Activated naive CD4-positive, alpha-beta T cell treated with anti-CD3 and anti-CD28 coated beads, Interleukin-2, amount 50 U/mL, for 16 hours (primary cell): ENCODE measurements at places on chromosomes 2 and 18.

- DNase-seq, result no peak
Observed at GRCh38 chr2:239220981-239221396, 179.8 kb downstream of the HDAC4 start.

GRCh38 chr2:44102790-44103562 lies 65.7 kb upstream of the PPM1B start:
- DNase-seq, result no peak

GRCh38 chr18:45046228-45046627 lies 365.5 kb downstream of the SETBP1 start:
- no peak for DNase-seq

GRCh38 chr2:236748385-236748784 lies 178.8 kb downstream of the ACKR3 start:
- no peak for DNase-seq

GRCh38 chr2:206305523-206306245 lies 31.2 kb downstream of the ZDBF2 start:
- DNase-seq, result no peak

DNA sequence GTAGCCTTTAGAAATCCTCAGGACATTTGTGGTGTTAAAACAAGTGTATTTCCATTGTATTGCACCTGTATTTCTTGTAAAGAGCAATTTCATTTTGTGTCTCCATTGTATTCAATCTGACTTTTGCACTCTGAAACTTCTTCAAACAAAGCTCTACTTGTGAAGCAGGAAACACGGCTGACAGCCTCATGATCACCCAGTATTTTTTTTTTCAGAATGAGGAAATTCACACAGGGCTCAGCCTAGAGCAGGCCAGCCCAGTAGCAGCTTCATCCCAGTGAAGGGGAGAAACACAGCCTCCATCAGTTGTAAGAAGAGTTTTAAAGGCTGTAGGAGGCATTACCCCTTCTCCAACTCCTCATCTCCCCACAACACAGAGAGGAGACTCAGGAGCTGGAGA lies 175.9 kb upstream of the KLHL29 start:
- DNase-seq, result no peak

GRCh38 chr18:69946608-69947155 lies 991 bp downstream of the CD226 start:
- no peak for DNase-seq

- DNase-seq, result no peak
Observed at GRCh38 chr2:127044165-127044718, 62.7 kb downstream of the BIN1 start.

GRCh38 chr2:20168727-20169696 lies 55.9 kb downstream of the SDC1 start:
- DNase-seq, result no peak

GRCh38 chr2:18396329-18397010 lies 164.0 kb downstream of the RDH14 start:
- no peak for DNase-seq

- no peak for DNase-seq
Observed at GRCh38 chr2:65746931-65747675, 314.7 kb upstream of the SPRED2 start.

- DNase-seq, result no peak
Observed at GRCh38 chr2:14891546-14891945, 259.0 kb downstream of the LRATD1 start.

DNA sequence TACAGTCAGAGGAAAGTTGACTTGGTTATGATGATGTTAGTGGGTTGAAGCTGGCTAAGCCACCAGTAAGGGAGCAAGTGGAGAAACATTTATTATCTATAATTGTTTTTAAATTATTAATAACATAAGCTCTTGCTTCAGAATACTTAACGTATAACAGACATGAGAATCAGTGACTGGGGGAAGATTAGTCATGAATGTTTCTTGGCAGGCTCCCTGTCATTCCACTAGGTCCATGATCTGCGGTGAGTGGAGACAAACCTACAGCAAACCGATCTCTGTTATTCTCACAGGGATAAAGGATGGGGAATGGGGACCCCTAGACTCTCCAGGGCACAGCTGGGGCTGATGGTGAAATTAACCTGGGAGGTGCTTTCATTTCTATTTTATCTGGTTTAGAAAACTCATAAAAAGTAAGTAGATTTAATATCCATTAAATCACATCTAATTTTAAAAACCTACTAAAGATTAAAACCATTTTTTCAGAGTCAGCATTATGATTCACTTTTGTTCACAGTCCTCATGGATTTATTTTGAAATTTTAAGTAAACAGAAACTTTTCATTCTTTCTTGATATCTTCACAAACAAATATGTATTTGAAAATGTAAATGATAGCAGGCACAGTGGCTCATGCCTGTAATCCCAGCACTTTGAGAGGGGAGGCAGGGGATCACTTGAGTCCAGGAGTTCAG lies 420.3 kb downstream of the PTPRM start:
- no peak for DNase-seq

DNA sequence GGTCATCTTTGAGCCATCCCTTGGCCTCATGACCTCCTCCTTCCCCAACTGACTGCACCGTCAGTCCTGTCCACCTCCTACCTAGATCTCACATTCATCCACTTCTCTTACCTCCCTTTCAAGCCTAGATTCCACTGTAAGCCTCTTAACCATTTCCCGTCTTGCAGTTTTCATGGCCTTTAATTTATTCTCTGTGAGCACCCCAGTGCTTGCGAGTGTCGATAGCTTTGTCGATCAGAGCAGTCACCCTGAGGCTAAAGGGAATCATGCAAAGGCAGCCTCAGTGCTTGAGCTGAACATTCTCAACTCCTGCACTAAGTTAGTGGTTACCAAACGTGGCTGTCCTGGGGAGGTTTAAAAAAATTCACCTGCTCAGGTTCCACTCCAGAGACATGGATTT lies 14.7 kb downstream of the ARHGAP25 start:
- DNase-seq, result no peak

DNA sequence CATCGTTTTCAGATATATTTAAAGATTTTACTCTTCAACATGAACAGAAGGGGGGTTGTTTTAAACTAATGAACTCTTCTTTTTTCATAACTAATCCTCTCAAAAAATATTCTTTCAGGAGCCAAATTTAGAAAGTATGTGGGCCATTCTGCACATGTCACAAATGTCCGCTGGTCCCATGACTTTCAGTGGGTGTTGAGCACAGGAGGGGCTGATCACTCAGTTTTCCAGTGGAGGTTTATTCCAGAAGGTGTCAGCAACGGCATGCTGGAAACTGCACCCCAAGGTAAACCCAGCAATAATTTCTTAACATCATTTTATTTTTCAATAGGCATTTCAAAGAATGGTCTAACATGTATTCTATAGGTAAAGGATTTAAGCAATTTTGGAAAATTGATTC lies 136.0 kb downstream of the EML6 start:
- no peak for DNase-seq

DNA sequence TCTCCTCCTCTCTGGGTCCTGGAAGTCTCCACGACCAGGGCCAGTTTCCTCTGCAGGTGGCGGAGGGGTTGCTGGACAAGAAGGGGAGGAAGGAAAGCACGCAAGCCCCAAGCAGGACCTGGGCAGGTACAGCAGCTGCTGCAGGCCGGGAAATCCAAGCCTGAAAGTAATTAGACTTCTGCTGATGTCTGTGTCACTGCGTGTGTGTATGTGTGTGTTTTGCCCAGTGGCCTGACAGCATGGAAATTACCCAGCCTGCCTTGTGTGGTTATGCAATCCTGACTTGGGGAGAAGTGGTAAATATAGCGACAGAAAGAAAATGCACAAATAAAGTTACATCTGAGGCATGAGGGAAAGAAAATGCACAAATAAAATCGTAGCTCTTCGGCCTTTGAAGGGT lies 121.8 kb upstream of the ZBTB14 start:
- DNase-seq, result no peak

DNA sequence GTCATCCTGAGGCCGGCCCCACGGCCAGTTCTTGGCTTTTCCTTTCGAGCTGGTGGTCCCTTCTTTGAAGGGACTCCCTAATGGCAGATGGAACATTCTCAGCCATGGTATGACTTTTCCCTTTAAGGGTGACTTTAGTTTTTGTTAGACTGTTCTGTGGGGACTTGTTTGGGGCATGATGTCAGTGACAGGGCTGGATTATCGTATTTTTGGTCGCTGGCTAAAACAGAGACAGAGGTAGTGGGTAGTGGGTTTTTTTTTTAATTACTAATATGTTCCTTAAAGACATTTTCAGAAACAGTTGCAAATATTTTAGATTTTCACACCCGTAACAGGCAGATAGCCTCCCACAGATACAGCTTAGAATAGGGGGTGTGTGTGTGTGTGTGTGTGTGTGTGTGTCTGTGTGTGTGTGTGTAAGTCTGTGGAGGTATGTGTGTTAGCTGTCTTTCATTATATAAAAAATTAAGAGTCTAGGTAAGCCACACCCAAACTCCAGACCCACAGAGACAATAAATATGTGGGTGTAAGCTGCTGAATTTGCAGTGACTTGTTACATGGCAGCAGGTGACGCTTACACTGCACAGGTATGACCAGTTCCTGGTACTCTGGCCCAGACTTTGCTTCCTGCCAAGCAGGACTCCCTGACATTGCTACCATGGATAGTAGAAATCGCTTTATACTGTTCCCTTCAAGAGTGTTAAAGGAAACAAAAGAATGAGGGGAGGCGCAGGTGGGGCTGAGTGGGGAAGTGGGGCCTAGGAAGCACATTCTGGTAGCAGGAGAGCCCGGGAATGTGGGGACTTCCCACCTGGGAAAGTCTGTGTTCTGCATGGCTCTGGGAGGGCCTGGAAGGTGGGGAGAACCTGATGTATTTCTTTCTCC lies 20.9 kb downstream of the NCK2 start:
- no peak for DNase-seq

GRCh38 chr18:1438967-1439366 lies 534.3 kb downstream of the ADCYAP1 start:
- DNase-seq, result no peak

DNA sequence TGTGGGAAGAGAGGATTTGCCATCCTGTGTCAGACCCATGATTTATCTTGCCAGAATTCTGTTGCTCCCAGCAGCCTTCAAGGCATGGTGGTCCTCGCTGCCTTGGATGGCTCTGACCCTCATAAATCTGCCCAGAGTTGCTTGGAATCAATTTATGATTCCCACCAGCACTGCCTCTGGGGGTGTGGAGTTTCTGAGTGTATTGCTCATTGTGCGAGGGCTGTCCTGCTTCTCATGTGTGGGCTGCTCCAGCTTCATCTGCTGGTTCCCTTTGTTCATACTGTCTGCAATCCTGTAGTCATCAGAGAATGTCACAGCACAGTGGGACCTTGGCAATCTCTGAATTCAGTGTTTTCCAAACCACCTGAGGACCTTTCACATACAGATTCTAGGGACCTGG lies 139.8 kb downstream of the CLIP4 start:
- no peak for DNase-seq

- no peak for DNase-seq
Observed at GRCh38 chr18:35513181-35513936, 15.6 kb upstream of the INO80C start.

DNA sequence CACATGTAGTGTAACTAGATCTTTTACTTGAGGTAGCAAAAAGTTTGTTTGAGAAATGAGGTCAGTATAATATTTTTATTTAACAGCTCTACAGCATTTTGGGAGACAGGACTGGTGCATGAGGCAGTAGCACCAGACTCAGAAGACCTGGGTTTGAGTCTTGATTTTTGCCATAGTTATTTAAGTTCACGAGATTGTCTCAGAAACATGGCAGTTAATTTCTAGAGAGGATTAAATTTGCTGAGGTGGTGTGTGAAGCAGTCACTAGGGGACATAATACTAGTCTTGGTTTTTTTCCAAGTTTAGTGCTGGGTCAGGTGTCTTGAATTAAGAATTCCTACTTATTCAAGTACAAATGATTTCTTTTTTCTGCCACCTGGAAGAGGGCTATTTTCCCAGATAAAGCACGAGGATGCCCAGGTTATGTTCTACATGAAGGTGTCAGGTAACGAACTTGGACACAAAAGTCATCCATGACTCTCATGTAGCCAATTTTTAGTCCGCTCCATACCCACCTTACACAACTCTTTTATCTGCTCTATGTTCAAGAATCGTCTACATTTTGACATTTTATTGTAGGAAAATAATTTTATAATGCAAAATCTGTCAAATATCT lies 1.4 kb downstream of the MARCHF7 start:
- no peak for DNase-seq

- no peak for DNase-seq
Observed at GRCh38 chr2:172926785-172927640, 148.6 kb upstream of the MAP3K20 start.
